ENCODE measurements at places on chromosomes 4 and X.

DNA sequence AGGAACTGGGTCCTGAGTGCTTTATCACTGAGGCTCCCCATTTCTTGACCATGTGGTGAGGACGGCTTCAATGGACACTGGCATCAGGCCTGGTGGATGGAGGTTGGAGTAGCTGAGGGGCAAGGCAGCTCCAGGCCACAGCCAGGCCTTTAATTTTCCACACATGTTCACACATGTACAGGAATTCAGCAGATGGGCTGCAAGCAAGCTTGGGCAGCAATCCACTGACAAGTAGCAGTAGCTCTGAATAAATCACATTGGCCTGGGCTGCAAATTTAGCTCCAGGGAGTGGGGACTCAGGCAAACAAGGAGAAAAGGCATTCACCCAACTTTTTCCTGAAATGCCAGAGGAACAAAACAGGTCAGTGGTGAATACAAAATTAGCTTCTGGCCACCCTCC, 107.8 kb upstream of the SCML1 start:
- DNase-seq, result no peak

DNA sequence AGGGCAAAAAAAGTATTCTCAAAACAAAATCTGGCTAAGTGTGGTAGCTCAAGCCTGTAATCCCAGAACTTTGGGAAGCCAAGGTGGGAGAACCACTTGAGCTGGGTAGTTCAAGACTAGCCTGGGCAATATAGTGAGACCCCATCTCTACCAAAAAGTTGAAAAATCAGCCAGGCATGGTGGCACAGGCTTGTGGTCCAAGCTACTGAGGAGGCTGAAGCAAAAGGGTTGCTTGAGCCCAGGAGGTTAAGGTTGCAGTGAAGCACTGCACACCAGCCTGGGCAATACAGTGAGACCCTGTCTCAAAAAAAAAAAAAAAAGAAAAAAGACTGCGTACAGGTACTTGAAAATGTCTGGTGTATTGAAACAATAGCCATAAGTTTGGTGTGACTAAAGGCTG, 1.7 kb upstream of the SDAD1 start:
- DNase-seq, result no peak

GRCh38 chr4:83326546-83326945, 8.1 kb downstream of the HPSE start:
- DNase-seq, result no peak

- no peak for DNase-seq
Observed at GRCh38 chr4:163624727-163625126, 130.2 kb downstream of the TMA16 start.

DNA sequence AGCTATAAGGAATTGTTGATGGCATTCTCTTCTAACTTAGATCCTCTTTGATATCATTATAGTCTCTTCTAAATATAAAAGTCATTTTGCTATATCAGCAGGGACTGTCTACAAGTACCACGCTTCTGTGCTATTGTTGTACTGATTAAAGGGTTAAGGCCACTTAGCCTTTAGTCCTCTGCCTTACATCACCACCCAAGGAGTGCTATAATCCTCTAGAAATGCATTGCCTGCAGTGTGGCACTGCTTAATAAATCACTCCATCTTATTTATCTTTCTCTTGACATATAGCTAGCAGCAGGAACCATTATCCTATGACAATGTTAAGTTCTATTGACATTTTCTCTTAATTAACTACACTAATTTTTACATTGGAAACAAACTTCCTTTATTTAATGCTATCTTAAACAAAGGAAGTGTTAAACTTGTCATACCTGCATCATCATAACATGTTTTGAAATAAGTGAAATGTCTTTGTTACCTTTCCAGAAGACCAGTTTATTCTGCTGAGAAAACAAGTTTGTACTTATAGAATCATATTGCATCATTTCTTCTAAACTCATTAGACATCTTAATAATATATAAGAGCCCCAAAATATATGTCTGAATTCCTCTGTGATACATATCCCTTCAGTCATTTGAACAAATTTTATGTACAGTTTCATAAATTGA, 360.9 kb upstream of the ATOH1 start:
- DNase-seq, result no peak

- no peak for DNase-seq
Observed at GRCh38 chrX:24241822-24242648, 71.8 kb downstream of the SUPT20HL2 start.

- DNase-seq, result peak; percentile 40
Observed at GRCh38 chrX:43703211-43703791, 47.2 kb downstream of the MAOA start.

GRCh38 chr4:94484818-94485217, 33.1 kb downstream of the PDLIM5 start:
- DNase-seq, result no peak

GRCh38 chr4:2271279-2272025, 9.5 kb upstream of the MXD4 start:
- no peak for DNase-seq

DNA sequence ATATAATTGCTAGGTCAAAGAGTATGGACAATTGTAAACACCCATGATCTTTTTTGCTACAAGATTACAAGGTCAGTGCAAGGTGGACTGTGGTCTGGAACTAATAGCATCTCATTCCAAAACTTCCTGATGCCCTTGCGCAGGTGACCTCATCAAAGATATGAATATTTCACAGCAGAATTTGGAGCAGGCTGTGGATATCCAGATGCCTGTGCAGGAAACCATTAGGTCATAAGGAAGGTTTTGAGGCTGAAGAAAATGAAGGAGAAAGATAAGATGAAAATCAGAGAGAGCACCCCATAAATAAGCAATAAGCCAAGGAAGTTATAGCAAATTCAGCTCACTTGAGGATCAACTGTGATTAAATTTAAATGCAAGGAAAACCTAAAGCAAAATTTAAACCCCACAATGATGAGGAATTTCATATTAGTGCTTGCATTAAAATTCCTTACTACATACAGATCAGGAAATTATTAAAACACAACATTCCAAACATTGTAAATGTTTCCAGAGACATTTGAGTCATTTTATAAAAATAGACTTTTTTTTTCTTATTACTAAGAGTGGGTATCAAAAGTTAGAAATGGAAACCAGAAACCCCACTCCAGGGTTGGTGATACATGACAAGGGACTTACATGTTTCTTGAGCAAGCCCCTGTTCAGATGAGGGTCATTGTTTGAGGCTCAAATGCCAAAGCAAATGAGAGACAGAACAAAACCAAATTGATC, 100.7 kb upstream of the FAM9C start:
- DNase-seq, result no peak

GRCh38 chr4:143437937-143438336, 75.6 kb upstream of the SMARCA5 start:
- DNase-seq, result no peak
